ENCODE measurements at places on chromosomes 5 and 9.

DNA sequence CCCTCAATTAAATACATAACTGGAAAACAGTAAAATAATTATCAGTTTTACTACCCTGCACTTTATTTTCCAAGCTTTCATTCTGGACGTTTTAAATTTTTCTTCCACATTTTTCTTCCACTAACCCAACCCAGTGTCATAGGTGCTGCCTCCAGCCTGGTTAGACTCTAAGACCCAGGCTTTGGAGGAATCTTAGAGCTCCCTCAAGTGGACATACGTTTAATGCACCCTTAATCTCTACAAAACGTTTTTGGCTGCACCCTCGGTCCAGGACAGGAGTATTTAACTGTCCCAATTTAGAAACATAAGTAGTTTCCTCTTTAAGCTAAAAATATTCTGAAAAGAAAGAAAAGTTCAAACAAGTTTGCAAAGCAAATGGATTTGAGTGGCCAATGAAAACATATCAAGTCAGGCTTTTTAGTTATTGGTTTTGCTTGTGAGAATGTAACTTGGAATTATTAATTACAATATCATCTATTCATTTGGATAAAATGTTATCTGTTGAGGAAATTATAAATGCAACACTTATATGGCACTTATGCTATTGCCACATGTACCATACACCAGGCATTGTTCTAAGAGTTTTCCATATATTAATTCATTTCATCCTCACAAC lies 38.9 kb downstream of the CDH6 start:
- no peak overlapping the region for H3K4me3 ChIP-seq
- H3K36me3 ChIP-seq: no peaks in the 10 kb centered on the region
- no peaks in the 10 kb centered on the region for H3K27me3 ChIP-seq
- peak; percentile 12 for DNase-seq
- no peak overlapping the region for H3K27ac ChIP-seq
- H3K4me1 ChIP-seq: no peaks in the 10 kb centered on the region

DNA sequence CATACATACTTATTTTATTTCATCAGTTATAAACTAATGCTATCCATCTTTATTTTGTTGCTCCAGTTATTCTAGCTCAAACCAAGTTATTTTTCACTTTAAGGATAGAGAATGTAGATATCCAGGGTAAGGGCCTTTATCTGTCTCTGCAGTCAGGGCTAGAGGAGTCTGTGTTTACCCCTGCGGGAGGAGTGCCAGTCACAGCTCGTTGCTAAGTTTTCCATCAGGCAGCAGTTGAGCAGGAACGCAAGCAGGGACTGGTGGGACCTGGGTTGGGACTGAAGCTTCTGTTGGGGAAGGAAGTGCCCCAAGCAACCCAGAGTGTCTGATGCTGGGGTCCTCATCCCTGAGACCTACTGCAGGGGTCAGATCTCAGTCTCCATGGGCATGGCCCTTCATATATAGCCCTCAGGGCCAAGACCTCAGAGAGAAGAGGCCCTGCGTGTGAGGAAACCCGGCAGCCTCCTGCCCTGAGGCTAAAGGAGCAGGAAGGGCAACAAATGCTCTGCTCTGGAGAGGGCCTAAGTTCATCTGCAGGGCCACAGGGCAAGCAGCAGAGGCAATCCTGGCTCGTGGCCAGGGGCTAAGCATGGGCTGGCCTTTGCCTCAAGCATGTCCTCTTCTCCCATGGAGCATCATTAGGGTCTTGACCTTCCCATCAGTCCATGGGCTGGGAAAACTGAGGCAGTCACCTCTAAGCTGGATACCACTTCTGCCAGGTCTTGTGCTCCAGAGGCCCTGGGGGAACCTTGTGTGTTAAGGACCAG lies 6.6 kb downstream of the SLC22A4 start:
- H3K27me3 ChIP-seq: no peaks in the 10 kb centered on the region
- H3K4me1 ChIP-seq: peaks cover 29% of the 10 kb centered on the region
- no peak for DNase-seq
- no peak overlapping the region for H3K4me3 ChIP-seq

DNA sequence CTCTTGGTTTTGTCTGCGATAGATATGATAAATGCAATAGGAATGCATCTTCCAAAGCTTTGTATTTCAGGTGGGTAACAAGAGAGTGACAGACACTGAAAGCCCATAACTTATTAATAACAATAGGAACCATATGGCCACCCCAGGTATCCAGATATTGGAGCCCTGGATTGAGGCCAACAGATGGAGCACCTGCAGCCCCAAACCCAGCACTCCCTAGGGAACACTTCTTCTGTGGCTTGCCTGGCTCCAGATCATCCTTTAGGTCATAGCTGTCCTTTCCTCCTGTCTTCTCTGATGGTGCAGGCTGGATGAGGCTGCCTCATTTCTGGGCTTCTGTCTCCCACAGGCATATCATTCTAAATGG lies 5.0 kb upstream of the IL3 start:
- H3K36me3 ChIP-seq: no peaks in the 10 kb centered on the region
- H3K27me3 ChIP-seq: peaks cover 9% of the 10 kb centered on the region
- H3K27ac ChIP-seq: no peak overlapping the region
- H3K4me3 ChIP-seq: no peak overlapping the region
- no peak for DNase-seq

GRCh38 chr5:153276151-153276550 lies 214.3 kb upstream of the GRIA1 start:
- H3K4me1 ChIP-seq: no peaks in the 10 kb centered on the region
- H3K27me3 ChIP-seq: no peaks in the 10 kb centered on the region
- no peak overlapping the region for H3K4me3 ChIP-seq

DNA sequence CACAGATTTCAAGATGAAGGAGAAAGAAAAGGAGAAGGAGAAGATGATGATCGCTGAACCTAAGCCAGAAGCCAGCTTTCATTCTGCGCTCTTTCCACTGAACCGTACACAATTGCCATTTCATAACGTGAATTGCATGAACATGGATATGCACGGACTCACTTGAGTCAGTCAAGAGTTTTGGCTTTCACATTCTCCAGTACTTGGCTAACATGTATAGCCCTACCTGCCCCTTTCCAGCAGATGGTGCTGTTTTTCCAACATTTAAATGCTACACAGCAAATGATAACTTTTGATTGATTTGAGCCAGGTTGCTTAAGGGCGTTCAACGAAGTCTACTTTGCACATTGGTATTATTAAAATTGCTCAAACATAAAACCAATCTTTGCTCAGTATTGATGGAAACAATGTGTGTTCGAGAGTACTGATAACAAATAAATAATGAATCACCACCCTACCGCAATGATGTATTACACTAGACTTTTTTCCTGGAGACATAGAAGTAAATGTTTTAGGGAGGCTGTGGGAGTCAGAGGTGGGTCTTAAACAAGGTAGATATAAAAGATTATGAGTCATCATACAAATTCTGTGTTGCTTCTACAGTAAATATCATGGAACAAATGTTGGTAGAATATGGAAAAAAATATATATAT lies 196.4 kb downstream of the TRPM3 start:
- DNase-seq: no peak
- no peaks in the 10 kb centered on the region for H3K4me1 ChIP-seq
- H3K36me3 ChIP-seq: no peaks in the 10 kb centered on the region
- no peak overlapping the region for H3K4me3 ChIP-seq
- H3K27ac ChIP-seq: no peak overlapping the region

DNA sequence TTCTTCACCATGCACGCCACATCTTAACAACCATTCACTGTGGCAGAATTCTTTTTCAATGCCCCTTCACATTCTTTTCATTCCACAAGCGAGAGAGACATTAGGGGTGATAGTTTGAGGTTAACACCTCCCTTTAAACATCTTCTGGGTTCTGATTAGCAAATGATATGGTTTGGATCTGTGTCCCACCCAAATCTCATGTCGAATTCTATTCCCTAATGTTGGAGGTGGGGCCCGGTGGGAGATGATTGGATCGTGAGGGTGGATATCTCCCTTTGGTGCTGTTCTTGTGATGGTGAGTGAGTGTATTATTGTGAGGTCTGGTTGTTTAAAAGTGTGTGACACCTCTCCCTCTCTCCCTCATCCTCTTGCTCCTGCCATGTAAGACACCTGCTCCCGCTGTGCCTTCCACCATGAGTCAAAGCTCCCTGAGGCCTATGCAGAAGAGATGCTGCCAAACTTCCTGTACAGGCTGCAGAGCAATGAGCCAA lies 46.1 kb upstream of the RAI14 start:
- H3K4me3 ChIP-seq: no peak overlapping the region
- H3K27ac ChIP-seq: no peak overlapping the region
- no peaks in the 10 kb centered on the region for H3K36me3 ChIP-seq
- no peak for DNase-seq
- H3K27me3 ChIP-seq: no peaks in the 10 kb centered on the region

DNA sequence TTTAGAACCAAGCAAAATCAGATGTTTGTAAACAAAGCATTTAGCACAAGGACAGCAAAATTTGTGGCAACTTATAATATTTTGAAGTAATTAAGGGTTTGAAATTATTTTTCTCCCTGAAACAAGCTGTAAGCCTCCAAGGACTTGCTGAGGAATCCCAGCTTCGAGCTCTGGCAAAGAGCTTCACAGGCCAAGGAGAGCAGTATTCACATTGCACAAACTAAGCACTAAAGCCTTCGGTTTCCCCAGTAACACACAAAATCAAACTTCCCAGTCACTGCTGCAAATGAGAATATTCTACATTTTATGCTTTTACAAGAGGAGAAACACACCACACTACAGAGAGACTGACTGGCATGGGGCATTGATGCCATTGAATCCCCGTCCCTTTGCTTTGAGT lies 101.9 kb downstream of the WDR41 start:
- peaks cover 1% of the 10 kb centered on the region for H3K36me3 ChIP-seq
- no peak overlapping the region for H3K27ac ChIP-seq
- H3K4me1 ChIP-seq: peaks cover 5% of the 10 kb centered on the region

GRCh38 chr9:134623258-134624066 lies 18.1 kb upstream of the COL5A1 start:
- no peak overlapping the region for H3K4me3 ChIP-seq
- H3K36me3 ChIP-seq: no peaks in the 10 kb centered on the region
- H3K27ac ChIP-seq: no peak overlapping the region
- no peak for DNase-seq

DNA sequence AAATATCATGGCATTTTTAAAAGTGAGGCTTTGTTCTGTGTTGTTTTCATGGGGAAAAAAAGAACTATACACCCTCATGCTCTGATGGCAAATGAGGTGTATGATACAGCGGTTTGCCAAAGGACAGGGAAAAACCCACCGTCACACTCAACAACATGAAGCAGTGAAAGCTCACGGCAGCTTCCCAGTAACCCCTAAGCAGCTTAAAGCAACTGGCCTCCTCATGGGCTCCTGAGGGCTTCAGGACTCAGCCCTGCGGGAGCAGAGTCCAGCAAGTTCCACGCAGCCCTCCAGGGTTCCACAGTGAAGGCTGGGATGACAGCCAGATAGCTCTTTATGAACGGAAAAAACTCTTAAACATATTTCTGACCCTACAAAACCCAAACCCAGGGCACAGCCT lies 12.9 kb downstream of the BARHL1 start:
- H3K4me3 ChIP-seq: no peak overlapping the region
- peaks cover 21% of the 10 kb centered on the region for H3K27me3 ChIP-seq
- H3K27ac ChIP-seq: no peak overlapping the region
- H3K4me1 ChIP-seq: no peaks in the 10 kb centered on the region

DNA sequence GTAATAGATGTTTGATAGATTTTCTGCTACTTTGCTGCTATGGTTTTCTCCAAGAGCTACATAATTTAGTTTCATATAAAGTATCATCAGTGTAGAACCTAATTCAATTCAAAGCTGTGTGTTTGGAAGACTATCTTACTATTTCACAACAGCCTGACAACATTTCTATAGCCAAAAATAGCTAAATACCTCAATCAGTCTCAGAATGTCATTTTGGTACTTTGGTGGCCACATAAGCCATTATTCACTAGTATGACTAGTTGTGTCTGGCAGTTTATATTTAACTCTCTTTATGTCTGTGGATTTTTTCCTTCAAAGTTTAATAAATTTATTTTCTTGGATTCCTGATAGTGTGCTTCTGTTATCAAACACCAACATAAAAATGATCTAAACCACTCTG lies 35.1 kb upstream of the CCDC152 start:
- DNase-seq: no peak
- H3K27ac ChIP-seq: no peak overlapping the region
- no peaks in the 10 kb centered on the region for H3K36me3 ChIP-seq
- no peak overlapping the region for H3K4me3 ChIP-seq
- H3K27me3 ChIP-seq: no peaks in the 10 kb centered on the region

Measured in activated T-cell treated with anti-CD3 and anti-CD28 coated beads, Interleukin-2, amount 50 U/mL, for 72 hours (primary cell).